ENCODE measurements at places on chromosomes 4 and X.

DNA sequence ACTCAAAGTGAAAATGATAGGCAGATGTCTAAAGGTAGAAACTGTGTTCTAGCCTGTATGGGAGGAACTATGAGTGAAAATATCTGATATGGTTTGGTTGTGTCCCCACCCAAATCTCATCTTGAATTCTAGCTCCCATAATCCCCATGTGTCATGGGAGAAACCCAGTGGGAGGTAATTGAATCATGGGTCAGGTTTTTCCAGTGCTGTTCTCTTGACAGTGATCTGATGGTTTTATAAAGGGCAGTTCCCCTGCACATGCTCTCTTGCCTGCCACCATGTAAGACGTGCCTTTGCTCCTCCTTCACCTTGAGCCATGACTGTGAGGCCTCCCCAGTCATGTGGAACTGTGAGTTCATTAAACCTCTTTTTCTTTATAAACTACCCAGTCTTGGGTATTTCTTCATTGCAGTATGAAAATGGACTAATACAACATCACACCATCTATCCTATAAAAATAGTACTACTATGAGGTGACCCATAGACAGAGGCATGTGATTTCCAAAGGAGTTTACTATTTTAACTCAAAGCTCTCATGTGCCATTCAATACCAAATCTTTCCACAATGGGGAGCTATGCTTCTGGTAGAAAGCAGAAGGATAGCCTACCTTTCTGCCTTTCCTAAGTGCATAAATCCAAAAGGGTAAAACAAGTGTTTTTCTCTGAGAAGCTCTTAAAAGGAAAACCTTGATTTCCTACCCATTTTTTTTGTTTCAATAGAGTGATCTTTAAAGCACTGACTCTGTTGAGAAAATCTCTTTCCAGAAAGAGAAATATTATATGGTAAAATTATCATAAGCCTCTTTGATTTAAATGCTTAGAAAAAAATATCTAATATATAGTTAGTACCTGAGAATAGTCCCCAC, 38.8 kb downstream of the SEC31A start:
- no peak for DNase-seq

GRCh38 chr4:112031712-112032328, 113.4 kb upstream of the FAM241A start:
- no peak for DNase-seq

DNA sequence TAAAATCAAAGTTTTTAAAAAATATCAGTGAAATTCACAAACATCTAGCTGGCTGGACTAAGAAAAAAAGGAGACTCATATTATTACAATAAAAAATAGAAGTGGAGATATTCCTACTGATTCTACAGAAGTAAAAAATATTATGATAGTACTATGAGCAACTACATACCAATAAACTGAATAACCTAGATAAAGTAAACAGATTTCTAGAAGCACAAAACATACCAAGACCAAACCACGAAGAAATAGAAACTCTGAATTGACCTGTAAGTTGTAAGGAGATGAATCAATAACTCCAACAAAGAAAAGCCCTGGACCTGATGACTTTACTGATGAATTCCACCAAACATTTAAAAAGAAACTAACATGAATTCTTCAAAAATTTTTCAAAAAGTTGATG, 867.3 kb downstream of the PCDH18 start:
- no peak for DNase-seq

- no peak for DNase-seq
Measured at GRCh38 chrX:68746988-68747387, 81.8 kb upstream of the EFNB1 start.

DNA sequence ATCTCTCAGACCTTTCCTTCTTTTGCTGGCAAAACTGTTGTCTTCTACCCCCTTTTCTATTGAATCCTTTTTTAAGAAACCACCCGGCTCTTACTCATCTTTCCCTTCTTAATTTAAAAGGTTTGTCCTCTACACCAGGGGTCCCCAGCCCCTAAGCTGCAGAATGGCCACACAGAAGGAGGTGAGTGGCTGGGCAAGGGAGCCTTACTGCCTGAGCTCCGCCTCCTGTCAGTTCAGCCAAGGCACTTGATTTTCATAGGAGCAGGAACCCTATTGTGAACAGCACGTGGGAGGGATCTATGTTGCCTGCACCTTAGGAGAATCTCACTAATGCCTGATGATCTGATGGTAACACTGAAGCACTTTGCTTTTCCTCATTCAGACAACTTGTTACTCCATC, 726.3 kb upstream of the INTU start:
- no peak for DNase-seq
